ENCODE measurements at places on chromosomes 12 and 14.
A peak's percentile ranks its signal among the peaks of the same experiment; 100 is the strongest.

GRCh38 chr12:110590806-110591326 is 7.7 kb upstream of the PPTC7 start:
- DNase-seq, result no peak

- no peak for DNase-seq
These were observed 15.2 kb downstream of the MED6 start for GRCh38 chr14:70585231-70585630.

- peak; percentile 39 for DNase-seq
These were observed 2.2 kb upstream of the ZFP36L1 start for GRCh38 chr14:68794851-68795596.

- DNase-seq, result no peak
These were observed 271.2 kb upstream of the NAV3 start for GRCh38 chr12:77559400-77560074.

GRCh38 chr14:104265918-104266630 is 127.7 kb downstream of the KIF26A start:
- DNase-seq, result no peak

GRCh38 chr12:113118142-113118541 is 17.4 kb downstream of the RASAL1 start:
- no peak for DNase-seq

GRCh38 chr12:102896067-102896466 is 21.0 kb downstream of the PAH start:
- DNase-seq, result no peak

- no peak for DNase-seq
These were observed 25.9 kb downstream of the CKB start for GRCh38 chr14:103496776-103497175.

DNA sequence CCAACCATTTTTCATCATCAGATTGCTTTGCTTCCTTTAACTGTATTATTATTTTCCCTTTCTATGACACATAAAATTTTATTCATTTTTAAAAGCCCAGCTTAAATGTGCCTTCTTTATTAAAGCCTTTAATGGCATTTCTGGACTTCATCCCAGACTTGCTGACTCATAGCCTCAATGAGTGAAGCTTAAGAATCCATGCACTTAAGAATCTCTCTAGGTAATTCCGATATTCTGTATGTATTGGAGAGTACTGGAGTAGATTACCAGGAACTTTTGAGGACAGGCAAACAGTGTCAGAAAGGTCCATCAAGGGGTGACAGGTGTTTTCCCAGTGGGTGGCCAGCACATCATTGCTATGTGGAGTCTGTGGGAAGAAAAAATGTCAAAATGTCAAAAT is 107.9 kb downstream of the PTPRQ start:
- DNase-seq, result no peak

DNA sequence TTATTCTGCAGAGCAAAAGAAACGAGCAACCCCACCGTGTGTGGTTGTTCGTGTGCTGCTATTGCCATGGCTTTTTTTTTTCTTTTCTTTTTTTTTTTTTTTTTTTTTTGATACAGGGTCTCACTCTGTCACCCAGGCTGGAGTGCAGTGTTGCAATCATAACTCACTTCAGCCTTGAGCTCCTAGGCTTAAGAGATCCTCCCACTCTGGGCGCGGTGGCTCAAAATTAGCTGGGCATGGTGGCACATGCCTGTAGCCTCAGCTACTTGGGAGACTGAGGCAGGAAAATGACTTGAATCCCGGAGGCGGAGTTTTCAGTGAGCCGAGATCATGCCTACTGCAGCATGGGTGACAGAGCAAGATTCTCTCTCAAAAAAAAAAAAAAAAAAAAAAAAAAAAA is 144.2 kb downstream of the ESR2 start:
- DNase-seq, result no peak

GRCh38 chr14:72864712-72865365 is 29.1 kb downstream of the DPF3 start:
- no peak for DNase-seq

DNA sequence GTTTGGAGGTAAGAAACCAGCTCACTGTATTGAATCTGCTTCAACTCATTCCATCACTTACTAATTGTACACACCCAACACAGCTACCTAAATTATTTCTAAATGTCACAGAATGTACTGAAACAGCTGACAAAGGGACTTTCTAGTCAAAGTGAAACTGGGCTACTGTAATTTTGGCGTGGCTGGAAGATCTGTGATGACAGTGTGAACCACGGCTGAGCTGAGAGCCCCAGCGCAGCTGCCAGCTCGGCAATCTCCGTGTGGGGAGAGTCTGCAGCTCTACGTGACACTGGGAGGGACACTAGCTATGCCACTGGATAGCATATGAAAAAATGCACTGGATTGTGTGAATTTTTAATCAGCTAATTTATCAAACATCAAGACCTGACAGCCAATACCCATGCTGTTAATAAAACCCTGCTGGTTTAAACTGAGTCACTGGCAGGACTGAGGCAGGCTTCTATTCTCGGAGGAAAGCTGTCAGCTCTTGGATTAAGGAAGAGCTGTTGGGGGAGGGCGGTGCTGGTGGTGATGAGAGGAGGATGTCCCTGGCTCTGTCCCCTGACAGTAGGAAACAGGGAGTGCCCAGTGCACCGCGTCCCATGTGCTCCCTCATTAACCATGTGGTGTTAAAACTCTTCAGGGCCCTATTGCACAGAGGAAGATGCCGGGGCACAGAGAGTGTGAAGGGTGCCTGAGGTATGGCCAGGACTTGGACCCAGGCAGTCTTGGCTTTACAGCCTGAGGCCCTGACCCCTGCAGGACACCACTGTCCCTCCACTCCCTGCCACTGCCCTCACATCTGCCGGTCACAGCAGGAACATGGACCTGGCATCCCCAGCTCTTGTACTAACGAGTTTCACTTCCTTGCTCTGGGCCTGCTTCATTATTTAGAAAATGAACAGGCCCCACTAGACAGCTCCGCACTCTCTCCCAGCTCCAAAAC is 13.3 kb downstream of the SLC15A4 start:
- no peak for DNase-seq

DNA sequence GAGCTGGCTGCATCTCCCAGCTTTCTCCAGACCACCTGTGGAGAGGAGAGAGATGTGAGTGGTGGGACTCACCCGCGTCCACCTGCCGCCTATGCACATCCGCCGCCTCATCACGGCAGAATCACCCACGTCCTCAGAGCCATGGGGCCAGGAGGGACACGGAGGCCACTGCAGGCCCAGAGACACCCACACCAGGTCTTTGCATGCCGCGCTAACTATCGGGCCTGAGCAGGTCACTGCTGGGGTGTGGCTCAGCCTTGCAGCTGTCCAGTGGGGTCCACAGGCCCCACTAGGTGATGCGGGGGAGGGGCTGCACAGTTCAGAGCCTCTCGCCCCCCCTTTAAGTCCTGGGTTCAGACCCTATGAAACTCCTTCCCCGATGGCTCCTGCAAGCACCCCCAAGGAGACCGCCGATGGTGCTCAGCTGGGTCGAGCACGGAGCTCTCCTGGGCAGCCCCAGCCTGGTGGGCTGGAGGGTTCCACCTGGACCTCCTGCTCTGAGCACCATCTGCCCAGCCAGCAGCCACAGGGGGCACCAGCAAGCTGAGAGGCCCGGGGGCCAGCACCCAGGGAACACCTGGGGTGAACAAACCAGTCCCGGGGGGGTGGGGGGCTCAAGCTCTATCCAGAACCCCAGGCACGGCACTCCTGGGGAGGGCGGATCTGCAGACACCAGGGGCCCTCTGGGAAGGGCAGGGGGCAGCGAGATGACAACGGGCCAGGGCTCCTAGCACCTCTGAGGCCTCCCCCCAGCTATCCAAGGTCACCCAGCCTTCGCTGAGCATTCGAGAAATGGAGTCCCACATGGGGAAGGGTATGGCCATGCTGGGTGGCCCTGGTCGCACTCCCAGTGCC is 34.3 kb downstream of the CCNK start:
- DNase-seq, result no peak

DNA sequence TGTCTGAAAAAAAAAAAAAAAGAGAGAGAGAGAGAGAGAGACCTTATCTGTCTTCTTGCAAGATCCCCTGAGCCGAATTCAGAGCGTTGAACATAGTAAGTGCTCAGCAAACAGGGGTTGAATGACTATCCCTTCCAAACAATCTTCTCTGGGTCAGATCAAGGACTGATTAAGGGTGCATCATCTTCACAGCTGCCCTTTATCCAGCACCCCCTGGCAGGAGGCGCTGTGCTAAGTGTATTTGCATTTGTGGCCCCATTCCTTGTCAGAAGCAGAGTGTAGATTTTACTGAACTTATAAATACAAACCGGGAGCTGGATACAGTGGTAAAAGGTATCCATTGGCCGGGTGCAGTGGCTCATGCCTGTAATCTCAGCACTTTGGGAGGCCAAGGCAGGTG is 8.8 kb upstream of the TRPV4 start:
- DNase-seq, result no peak

- DNase-seq, result no peak
These were observed 976.4 kb upstream of the SEL1L start for GRCh38 chr14:82510007-82510406.

DNA sequence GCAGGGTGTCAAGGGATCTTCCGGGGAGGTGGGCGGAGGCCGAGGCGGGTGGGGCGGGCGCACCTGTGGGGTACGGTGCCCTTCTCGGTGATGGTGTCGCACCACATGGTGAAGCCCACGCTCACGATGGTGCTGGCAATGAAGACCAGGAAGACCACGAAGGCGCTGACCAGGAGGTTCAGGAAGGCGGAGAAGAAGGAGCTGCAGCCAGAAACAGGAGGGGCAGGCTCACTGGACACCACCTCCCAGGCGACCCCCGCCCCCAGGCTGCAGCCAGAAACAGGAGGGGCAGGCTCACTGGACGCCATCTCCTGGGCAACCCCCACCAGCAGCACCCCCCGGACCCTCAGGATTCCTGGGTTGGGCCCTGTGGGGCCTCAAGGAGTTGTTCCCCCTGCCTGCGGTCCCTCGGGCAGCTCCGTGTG is 7.6 kb downstream of the TMEM179 start:
- no peak for DNase-seq

- DNase-seq, result no peak
These were observed 3.4 kb downstream of the BAZ2A start for GRCh38 chr12:56626701-56627100.

GRCh38 chr12:105142259-105142658 is 34.7 kb downstream of the WASHC4 start:
- DNase-seq, result no peak

DNA sequence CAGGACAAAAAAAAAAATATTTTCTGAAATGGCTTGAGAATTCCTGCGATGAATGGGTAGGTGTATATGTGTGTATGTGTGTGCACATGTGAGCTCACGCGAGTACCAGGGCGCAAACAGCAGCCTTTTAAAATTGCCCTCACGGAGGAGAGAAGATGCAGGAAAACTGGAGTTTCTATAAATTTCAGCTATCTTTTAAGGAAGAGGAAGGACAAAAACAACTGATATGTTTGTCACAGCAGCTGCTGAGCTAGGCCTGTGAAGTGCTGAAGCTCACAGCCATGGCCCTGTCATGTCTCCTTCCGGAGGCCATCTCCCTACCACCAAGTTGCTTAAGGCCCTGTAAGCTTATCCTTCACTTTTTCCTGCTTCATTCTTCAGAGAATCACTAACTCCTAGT is 40.8 kb downstream of the DUSP16 start:
- no peak for DNase-seq

DNA sequence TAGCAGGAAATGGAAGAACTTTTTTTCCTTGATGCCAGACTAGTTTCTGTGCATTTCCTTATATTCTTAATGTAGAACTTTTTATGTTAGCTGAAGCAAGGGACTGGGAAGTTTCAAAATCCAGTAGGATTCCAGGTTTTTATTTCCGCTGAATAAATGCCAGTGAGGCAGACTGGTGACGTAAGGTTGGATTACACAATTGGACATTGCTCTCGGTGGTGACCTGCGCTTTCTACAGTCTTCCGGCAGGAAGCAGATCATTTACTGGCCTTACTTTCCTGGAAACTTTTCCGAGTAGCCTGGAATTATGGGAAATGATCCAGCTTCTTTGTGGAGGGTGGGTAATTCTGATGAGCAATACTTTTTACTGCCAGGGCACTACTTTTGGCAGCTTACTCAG is 3.6 kb downstream of the IFT43 start:
- no peak for DNase-seq

DNA sequence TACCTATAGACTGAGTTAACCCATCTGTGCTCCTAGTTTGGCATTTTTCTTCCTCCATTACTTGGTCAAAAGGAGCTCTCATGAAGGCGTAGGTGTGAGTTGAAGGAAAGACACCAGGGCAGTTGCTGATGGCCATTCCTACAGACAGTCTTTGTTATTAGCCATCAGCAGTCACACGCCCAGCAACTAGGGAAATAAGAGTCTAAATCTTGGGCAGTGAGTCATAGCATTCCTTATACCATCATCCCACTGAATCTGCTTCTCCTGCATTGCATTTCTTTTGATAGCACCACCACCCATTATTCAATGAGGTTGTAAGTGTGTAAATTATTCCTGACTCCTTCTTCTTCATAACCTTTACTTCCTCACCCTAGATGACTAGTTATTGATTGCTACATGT is 150.9 kb upstream of the IGF1 start:
- no peak for DNase-seq

GRCh38 chr12:93908846-93909567 is 231.8 kb downstream of the CRADD start:
- DNase-seq, result no peak

GRCh38 chr14:43260056-43260455 is 1247.0 kb downstream of the FSCB start:
- DNase-seq, result no peak

DNA sequence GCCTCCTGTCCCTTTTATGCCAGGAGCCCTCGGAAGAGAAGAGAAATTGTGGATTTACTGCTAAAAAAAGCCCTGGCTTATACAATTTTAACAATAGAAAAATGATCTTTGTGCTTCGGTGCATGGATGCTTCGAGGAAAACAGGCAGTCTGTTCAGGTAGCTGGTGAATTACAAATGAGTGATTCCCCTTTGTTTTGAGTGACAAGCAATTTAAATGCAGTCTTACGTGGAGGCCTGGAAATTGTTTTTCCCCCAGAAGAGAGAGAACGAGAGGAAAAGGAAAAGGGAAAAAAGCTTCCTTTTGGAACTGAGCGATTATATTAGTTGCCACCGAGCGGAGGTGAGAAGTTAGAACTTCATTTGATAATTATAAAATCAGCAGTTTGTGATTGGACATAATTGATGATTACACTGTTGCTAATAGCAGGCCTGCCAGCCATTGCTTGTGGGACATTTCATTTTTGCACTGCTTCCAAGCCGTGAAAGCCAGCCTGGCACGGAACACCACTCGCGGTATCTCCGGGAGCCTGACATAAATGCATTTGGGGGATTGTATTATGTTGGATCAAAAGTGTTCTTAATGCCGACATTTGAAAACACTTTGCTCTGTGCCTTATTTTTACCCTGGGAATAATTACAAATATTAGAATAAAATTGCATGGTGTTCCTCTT is 117.7 kb downstream of the PHETA1 start:
- no peak for DNase-seq

GRCh38 chr12:130639476-130640424 is 76.3 kb downstream of the RIMBP2 start:
- DNase-seq, result no peak

All from nephron progenitor cell (in vitro differentiated cells).